ENCODE measurements at places on chromosomes 5 and 9.

- DNase-seq, result no peak
Observed at GRCh38 chr9:14303100-14303499, 10.8 kb downstream of the NFIB start.

DNA sequence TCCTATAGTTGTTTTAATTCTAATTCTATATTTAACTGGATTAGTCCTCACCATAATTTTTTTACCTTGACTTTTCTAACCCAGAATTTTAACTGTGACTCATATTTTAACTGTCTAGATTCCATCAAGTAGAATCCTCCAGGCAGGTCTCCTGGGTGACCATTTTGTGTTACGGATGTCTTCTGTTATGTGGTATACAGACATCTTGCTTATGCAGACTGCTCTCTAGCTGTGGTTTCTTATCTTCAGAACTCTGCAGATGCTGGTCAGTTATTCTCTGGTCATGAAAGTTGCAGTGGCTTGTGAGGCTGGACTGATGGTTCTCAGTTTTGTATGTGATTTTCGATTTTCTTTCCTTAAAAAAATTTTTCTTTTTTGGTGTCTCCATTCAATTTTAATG lies 139.4 kb downstream of the ATG10 start:
- no peak for DNase-seq

- no peak for DNase-seq
Observed at GRCh38 chr9:98402019-98402840, 146.8 kb upstream of the TBC1D2 start.

DNA sequence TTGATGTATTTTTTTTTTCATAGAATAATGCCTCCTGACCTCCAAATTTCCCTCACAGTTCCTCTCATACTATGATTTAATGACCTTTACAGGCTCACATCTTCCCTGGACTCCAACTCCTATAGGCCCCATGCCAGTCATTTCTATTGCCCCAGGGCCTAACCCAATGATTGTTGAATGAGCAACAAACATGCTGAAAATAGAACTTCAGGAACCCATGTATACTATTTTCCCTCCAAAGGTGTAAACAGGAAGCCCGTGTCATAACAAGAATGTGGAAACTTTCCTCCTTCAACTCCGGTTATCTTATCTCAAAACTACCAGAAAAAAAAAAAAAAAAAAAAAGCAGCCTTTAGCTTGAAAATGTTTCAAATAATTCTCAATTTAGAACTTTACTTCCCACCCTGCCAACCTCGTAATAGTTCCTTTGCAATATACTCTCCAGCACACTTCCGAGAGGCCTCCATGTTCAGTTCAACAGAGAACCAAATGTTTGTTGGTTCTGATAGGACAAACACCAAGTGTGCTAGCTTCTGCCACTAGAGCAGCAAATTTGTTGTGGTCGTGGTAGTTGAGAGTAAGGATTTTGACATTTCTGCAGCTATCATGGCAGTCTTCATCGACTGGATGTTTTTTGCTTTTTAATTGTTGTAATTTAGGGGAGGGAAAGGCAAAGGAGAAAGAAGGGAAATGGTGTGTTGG lies 25.8 kb downstream of the TRPM6 start:
- DNase-seq, result no peak

DNA sequence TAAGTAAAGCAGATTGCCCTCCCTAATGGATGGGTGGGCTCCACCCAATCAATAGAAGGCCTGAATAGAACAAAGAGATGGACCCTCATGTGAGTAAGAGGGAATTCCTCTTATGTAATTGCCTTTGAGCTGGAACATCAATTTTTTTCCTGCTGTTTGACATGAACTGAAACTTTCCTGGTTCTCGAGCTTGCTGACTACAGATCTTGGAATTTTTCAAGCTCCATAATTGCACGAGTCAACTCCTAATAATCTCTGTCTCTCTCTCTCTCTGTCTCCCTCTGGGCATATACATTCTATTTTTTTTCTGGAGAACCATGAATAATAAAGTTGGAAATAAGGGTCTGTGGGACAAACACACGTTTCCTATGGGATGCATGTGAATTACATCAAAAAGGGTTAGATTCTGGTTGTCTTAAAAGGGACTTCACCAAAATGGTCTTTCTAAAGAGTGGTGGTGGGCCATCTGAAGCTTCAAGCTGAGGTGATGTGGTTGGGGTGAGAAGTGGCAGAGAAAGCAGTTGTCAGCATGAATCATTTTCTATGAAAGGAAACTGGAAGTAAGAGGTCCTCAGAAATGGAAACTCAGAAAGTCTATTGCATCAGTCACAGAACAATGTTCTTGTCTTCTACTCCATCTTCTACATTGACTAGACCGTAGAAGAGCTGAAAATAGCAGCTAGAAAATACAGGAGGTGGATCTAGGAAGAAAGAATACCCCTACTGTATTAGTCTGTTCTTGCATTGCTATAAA lies 47.0 kb upstream of the HOMER1 start:
- DNase-seq, result no peak

DNA sequence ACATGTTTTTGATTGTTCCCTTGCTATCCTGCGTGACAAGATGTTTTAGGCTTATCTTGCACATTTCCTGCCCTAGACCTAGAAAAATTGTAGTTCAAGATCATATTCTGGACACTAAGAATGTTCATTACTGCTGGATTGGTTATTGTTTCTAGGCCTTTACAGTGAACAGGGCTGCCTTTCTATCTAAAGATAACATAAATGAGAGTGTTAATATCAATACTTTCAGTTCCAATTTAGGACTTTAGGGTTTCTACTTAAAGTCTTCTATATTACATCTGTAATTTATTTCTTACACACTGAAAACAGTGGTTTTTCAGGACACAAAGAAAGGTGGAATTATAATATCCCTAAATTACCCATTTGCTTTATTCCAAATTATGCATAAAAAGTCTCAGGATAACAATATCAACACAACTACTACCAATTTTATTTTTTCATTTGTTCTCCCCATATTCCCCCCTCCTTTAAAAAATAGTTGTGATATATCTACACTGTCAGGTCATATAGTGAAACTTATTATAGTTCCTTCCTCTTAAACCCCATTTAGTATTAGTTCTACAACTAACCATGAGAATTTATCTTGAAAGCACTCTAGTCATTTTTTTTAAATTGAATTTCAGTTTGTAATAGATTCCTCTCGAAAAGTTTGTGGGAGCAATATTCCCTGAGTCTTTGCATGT lies 293.9 kb upstream of the RIOK2 start:
- DNase-seq, result no peak

DNA sequence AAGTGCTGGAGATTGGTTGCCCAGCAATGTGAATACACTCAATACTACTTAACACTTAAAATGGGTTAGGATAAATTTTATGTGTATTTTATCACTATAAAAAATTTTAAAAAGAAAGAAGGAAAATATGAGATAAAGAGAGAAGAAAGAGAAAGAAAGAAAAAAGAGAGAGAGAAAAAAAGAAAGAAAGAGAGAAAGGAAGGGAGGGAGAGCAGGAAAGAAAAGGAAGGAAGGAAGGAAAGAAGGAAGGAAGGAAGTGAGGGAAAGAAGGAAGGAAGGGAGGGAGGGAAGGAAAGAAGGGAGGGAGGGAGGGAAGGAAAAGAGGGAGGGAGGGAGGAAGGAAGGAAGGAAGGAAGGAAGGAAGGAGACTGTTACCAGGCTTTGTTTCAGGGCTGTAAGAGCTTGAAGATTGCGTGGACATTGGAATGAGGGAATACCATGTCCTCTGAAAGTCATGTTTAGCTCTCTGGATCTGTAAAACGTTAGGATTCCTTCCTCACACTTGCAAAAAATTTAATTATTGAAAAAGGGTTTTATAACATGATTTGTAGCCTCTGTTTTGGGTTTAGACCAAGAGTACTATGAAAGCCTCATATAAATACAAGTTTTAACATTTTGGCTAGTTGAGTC lies 152.3 kb upstream of the DAP start:
- DNase-seq, result no peak

DNA sequence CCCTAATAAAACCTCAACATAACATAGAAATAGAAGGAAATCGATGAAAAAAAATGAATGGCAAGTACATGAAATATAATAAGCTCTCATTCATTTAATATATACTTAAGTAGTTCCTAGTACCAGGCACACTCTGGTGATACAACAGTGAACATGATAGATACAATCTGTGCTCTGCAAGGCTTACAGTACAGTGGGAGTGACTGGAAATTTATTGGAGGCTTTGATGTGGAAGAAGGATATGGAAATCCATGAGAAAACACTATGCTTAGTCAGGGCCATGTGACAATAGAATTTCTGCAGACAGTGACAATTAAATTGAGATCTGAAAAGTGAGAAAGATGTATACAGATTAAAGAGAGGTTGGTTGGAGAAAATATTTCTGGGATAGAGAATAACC lies 32.0 kb upstream of the IL33 start:
- DNase-seq, result no peak

- no peak for DNase-seq
Observed at GRCh38 chr9:105818903-105819302, 124.6 kb downstream of the TMEM38B start.

DNA sequence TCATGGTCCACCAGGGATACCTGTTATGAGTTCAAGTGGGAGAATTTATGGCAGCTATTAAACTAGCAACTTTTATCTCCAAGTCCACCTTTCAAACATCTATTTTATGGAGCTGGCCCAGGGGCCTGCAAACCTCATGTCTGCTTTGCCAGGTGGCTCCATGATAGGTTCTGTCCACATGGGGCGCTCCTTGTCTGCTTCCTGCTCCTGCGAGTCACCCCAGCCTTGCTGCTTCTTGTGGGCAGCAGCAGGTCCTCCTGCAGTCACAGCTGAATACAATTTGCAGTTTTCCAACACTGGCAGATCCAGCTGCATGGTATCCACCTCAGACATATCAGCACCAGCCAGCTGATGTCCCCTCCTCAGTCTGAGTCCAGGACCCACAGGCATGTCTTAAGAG lies 39.6 kb upstream of the FRRS1L start:
- DNase-seq, result no peak

- DNase-seq, result no peak
Observed at GRCh38 chr9:134625361-134626068, 16.1 kb upstream of the COL5A1 start.

DNA sequence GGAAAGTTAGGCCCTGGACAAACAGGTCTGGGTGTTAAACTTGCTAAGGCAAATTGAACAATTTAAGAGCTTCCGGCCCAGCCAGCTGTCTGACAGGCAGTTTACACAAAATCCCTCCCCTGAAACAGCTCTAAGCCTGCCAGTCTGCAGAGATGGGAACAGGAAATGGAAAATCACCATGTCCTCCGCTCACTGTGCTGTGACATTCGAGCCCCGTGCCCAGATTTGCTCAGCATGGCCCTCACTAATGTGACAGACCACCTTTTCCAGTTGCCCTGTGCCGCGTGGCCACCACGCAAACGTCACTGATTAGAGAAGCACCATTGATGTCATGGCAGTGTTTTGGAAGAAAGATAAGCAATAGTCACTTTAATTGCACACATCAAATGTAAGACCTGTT lies 41.0 kb downstream of the CCNJL start:
- no peak for DNase-seq

DNA sequence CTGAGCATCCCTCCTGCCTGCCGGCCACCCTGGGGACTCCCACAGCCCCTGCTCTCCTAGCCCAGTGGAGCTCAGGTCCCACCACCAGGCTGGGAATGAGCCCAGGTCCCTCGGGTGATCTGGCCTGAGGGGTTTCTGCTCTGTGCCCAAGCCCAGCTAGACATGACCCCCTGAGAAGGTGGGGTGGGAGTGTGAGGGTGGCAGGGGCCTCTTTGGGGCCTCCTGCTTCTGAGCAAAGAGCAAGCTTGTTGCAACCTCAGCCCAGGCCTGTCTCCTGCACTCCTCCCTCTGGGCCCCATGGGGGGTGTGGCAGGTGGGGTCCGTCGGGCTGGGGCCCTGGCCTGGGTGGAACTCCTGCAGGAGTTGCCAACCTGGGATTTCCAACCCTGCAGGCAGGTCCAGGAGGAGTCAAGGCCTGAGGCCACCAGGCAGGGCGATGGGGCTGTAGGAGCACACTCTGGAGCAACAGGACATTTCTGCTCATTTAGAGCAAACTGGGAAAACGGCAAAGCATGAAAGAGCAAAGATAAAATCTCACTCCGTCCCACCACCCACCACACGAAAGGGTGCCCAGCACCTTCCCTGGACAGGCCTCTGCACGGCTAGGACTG lies 11.4 kb upstream of the NRARP start:
- peak; percentile 36 for DNase-seq

DNA sequence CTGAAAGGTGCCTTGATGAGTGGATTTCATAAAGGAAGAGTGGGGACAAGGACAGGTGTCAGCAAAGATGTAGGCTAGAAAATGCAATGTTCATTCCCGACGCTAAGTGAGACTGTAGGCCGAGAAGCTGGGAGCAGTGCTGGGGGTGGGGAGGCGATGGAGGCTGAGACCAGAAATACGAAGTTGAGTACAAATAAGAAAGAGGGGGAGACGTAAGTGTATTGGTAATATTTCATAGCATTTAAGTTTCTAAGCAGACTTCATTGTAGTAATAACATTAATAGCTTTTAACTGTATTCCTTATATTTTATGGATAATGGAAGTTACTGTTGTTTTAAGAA lies 11.0 kb downstream of the TRIP13 start:
- DNase-seq, result no peak

DNA sequence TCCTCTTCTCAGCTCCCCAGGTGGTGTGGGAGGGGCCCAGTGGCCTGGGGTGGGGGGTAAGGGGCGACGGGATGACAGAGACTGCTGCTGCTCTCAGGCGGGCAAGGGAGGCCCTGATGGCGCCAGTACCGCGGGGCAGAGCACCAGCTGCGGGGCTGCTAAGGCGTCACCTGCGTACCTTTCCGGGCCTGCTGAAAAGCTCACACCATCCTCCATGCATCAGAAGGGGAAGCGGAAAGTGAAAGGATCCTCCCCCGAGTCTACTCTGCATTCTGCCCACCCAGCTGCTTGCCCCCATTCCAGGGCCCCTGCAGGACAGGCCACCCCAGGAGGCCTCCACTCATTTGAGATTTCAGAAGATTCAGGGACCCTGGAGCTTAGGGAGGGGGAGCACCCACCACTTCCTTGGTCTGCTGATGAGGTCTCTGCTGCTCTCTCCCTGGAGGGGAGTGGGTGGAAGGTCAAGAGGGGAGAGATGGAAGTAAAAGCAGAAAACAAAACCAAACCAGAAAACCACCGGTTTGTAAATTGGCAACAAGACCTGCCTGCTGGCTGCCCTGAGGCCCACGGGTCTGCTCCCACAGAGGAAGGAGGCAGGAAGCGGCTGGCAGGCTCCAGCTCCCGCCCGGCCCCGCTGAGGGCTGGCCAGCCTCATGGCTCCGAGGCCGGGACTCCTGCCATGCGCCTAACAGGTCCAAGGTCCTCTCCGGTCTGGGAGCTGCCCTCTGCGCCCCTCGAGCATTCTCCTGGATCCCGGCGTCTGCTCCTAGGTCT lies 33.6 kb downstream of the PRRT1B start:
- no peak for DNase-seq

- no peak for DNase-seq
Observed at GRCh38 chr9:37302277-37302676, 120.2 kb upstream of the GRHPR start.

- no peak for DNase-seq
Observed at GRCh38 chr5:107602896-107603295, 67.8 kb downstream of the EFNA5 start.

- DNase-seq, result no peak
Observed at GRCh38 chr5:72234868-72235267, 85.2 kb downstream of the MRPS27 start.
